ENCODE measurements at places on chromosomes 2 and 18.

DNA sequence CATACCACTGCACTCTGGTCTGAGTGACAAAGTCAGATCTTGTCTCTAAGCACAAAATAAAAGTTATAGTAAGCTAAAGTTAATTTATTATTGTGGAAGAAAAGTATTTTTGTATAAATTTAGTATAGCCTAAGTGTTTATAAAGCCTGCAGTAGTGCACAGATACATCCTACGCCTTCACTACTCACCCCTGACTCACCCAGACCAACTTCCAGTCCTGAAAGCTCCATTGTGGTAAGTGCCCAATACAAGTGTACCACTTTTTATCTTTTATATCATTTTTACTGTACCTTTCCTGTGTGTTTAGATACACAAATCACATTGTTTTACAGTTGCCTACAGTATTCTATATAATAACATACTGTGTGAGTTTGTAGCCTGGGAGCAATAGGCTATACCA is 57.5 kb downstream of the UBE2E3 start:
- DNase-seq, result no peak

- no peak for DNase-seq
Measured at GRCh38 chr18:72378016-72378415, 166.1 kb downstream of the CBLN2 start.

- no peak for DNase-seq
Measured at GRCh38 chr2:220478305-220479058, 851.1 kb downstream of the SLC4A3 start.

DNA sequence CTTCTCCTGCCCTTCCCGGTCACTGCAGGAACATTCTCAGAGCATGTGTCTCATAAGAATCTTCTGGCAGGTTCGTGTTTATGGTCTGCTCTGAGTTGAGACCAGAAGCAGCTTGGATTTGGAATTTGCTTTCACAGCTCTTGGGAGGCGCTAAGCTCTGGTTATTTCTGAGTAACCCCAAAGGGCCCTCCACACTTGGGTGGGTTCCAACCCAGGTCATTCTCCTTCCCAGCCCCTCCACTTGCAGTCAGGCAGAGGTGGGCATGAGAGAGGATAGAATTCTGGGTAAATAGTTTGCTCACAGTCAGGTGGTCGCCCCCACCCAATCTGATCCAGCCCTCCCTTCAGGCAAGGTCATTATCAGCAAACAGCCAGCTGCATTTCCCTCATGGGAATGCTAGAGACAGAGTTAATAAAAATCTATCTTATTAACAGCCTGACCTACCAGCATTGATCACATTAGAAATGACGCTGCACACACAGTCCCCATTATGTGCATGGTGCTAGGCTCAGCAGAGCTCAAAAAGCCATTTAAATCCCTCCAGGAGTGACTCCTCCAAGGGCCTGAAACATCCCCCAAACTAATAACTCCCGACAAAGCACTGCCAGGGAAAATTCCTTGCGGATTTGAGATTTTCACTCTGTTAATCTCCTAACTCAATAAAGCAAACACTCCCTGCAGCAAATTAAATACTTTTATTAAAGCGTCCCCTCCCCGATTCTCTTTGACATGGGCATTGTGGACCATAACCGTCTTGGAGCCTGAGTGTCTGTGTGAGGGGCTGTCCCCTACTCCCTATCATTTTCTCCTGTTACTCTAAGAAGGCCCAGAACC is 61.9 kb downstream of the SLC4A5 start:
- no peak for DNase-seq

- no peak for DNase-seq
Measured at GRCh38 chr2:219661197-219661954, 33.9 kb downstream of the SLC4A3 start.

Measured in activated CD4-positive, alpha-beta T cell treated with anti-CD3 and anti-CD28 coated beads, Interleukin-2, amount 50 U/mL, for 48 hours (primary cell).